ENCODE measurements at places on chromosomes 6 and 20. TPM values are rescaled to one million over a fixed set of nuclear protein-coding genes. Genes with fewer than 3 reads are reported as not detected.

DNA sequence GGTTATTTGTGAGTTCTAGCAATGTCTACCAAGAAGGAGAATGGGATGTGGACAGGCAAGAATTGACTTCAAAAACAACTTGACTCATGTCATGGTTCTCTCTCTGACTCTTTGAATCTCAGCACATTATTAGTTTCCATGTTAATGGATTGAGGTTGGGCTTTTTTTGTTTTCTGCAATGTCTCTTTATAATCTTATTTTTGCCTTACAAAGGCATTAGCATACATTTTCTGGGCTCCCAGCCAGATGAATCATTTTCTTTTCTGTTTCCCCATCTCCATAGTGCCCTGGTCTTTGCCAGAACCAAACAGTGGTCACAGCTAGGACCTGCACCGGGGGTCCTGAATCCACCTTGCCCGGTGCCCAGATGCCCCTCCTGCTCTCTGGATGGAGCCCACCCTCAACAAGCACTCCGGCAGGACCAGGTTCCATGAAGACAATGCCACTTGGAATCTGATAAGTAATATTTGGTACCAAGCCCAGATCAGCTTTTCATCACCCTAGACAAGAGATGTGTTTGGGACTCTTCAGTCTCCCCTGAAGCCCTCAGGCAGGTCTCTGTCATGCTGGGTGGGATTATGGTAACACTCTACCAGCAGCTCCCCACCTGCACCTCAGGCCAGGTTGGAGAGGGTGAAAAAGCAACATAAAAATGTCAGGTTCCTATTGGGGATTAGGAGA, 266.7 kb upstream of the SULF2 start:
- no peak for DNase-seq

GRCh38 chr6:11009353-11009752, 34.8 kb downstream of the ELOVL2 start:
- DNase-seq, result no peak

GRCh38 chr6:87154641-87154992, 748 bp upstream of the ZNF292 start:
- no peak for DNase-seq

DNA sequence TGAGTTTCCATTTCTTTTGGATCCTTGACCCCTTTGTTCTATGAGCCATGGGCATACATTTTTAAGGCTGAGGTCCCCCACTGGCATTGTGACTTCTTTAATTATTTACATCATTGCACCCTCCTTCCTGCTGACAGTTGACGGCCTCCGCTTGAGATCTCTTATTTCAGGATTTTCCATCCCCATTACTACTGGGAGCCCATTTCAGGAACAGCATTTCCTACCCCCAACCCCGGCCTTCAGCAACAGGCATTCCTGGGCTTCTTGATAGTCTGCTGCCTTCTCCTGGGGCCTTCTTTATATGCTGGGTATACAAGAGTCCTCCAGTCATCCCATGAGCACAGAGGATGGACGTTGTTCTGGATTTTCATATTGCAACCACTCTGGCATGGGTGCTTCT, 3.8 kb downstream of the ULBP1 start:
- DNase-seq, result no peak

DNA sequence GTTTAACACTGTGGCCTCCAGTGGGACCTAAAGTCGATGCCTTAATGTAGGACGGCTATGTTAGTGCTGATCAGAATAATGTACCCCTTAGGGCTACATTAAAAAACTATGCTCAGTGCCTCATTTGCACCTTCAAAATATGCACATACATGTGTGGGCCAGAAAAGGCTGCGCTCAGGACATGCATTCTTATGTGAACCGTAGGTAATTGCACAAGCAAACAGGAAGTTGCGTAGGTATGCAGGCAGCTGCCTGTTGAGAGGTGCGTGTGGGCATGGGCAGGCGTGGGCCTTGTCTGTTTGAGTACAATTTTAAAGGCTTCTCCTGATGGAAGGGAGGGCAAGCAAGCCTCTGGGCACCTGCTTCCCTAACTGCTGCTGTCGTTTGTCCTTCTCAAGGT, 116.2 kb upstream of the JAG1 start:
- peak; percentile 42 for DNase-seq

DNA sequence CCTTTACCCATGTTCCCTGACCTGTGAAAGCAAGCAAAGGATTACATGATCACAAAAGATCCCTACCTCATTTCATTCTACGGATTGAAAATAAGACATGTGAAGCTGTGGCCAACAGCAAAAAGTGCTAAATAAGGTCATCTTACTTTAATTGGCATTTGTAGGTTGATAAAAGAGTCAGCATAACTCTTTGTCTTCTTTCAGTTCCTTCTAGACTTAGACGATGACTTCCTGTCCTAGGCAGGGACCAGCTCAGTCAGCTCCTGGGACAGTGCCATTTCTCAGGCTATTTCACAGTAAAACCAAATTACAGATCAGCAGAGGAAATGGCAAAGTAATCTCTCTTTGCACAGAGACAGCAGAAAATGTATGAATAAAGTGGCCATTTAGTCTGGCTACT, 480.7 kb downstream of the RFPL4B start:
- no peak for DNase-seq

DNA sequence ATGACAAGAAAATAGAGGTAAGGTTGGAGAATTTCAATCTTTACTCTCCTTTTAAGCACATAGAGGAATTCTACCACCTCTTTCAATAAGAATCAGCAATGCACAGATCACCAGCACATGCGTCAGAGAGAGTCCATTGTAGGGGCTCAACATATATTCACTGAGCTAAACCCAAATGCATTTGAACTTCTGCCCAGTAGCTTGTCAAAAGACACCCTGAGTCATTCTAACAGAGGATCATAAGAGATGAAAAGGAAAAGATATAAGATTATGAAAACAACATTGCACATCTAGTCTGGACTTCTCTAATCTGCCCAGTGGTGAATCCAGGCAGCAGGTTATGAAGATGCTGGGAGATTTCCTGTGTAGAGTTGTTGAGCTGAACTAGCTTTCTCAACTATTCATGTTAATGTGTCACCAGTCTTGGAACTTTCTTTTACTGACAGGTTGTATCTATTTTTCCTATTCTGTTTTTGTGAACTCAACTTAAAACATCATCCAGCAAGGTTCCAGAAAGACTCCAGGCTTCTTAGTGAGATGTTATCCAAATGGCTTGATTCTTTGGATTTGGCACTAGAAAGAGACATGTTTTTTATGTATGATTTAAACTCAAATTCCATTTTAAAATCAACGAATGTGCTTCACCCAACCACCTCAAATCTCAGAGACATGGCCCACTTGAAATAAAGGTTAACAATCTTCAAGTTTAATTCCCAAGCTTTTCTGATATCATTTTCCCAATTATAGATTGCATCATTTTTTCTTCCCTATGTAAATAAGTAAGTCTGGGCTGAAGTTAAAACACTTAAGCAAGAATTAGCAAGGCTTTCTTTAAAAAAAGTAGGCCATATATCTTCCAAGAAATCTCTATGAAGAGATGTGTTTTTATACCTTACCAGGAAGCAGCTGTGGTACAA, 89.3 kb downstream of the TSHZ2 start:
- DNase-seq, result no peak

DNA sequence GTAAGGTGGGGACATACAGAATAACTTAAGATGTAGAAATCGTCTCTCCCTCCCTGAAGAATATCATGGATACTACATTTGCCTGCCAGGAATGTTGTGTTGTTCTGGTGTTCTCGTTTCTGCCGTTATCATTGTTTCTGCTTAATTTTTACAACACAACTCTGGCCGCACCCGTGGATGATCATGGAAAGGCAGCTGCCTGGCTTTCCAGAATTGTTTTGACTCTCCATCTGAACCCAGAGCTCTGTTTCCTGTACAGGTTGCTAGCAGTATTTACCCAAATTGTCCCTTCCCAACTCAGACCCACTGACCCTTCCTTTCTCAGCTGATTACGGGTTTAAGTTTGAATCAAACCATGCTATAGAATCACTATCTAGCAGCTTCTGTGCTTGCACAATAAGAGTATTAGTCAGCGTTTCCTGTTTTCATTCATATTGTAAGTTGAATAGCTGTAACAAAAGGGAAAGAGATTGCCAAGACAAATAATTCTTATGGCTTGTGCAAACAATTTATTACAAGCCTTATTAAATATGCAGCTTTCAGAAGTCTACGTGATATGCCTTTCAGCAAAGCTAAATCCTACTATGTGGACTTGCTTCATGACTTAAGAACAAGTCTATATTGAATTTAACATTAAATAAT, 139.0 kb downstream of the MTHFD1L start:
- DNase-seq, result no peak

- peak; percentile 13 for DNase-seq
Observed at GRCh38 chr6:16805243-16805950, 44.1 kb upstream of the ATXN1 start.

DNA sequence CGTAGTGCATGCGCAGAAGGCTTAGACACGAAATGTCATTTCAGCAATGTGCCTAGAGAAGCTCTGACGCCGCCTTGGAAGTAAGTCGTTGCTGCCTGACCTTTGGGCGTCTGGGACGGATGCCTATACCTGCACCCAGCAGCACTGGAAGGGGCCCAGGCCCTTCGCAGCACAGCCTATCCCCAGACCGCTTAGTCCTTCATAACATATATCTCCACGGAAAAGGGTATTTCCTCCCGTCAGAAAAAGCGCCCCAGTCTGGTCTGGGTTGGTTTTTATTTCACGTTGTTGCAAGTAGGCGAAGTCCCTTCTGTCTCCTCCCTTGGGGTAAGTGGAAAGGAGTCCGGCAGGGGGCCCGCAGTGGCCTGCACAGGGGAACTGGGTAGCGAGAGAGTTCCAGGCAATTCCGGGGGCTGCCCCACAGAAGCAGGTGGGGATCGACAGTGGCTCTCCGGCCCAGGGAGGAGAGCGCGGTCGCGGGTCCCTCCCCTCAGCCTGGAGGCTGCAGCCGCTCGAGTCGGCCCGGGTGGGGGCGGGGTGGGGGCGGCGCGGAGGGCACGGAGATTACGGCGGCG, 559 bp upstream of the EYA4 start:
- no peak for DNase-seq

OR11A1 gene
- not detected for polyA plus RNA-seq

CST4 gene
- not detected for polyA plus RNA-seq

IRF4 gene
- 0.12 TPM for polyA plus RNA-seq

RUNX2 gene
- polyA plus RNA-seq, result 0.79 TPM

ARG1 gene
- 0.17 TPM for polyA plus RNA-seq

HSPA12B gene
- polyA plus RNA-seq, result not detected

GID8 gene
- 20.7 TPM for polyA plus RNA-seq

ULBP3 gene
- 16.6 TPM for polyA plus RNA-seq

ABHD16B gene
- polyA plus RNA-seq, result not detected

Measured in keratinocyte (primary cell).